WERI-Rb-1 (cell line): ENCODE measurements at places on chromosomes 6 and 20.

DNA sequence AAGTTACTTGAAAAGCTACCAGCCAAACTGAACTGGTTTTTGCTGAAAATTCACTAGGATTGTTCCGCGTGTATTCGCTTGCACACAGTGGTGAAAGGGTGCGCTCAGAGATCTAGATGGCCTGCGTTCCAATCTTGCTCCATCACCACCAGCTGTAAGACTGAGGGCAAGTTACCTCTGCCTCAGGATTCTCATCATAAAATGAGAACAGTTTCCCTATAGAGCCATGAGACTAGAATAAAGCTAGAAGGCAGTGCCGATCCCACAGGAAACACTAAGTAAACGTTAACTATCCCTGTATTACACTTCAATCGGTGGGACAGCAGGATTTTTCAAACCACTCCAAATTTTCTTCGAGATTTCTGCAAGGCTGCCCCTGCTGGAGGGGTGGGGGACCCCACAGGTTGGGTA is 838 bp downstream of the AHCY start:
- no peak for DNase-seq

DNA sequence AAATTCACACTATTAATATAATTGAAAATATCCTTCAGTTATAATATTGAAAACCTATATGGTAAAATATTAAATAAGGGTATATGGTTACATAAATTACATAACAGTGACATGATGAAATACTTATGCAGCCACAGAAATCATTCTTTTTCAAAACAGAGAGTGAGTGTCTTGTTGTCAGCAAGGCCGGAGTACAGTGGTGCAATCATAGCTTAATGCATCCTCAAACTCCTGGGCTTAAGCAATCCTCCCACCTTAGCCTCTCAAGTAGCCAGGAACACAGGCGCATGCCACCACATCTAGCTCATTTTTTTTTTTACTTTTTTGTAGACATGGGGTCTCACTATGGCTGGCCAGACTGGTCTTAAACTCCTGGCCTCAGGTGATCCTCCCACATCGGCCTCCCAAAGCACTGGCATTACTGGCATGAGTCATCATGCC is 40.4 kb downstream of the FAM8A1 start:
- no peak for DNase-seq

GRCh38 chr6:133964052-133964451 is 11.0 kb downstream of the TBPL1 start:
- no peak for DNase-seq

DNA sequence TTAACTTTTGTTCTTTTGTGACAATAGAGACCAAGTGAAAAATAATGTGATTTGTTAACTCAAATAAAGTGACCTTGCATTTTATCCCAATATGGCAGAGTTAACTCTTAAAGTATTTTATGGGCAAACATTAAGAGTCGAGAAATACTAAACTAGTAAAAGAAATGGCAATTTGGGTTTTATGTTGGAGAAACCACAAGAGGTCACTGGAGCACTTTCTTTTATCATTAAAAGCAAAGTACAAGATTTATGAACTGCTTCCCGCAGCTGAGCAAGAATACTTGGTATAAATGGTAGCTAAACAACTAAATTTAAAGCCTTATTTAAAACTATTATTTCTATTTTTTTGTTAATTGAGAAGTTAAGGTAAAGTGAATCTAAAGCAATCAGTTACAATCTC is 33.5 kb upstream of the MCM9 start:
- DNase-seq: no peak

- no peak for DNase-seq
Observed at GRCh38 chr6:149977221-149977620, 13.5 kb downstream of the ULBP1 start.

DNA sequence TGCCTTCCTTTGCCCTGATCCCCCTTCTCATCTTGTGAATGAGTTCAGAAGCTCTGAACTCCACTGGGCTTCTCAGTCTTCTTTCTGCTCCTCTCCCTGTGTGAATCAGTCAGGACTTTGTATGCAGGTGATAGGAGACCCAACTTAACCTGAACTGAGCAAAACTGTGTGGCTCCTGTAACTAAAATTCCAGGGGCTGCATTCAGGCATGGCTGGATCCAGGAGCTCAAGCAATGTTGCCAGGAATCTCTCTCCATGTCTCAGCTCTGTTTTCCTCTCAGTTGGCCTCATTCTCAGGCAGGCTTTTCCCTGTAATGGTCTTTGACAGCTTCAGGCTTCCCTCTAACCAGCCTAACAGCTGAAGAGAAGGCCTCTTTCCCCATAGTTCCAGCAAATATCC is 50.9 kb upstream of the ZNFX1 start:
- no peak for DNase-seq
